ENCODE measurements at places on chromosomes 7 and 10.

GRCh38 chr7:158271646-158272045 is 316.0 kb downstream of the PTPRN2 start:
- peak; percentile 10 for DNase-seq

- DNase-seq: no peak
These were observed 42.6 kb downstream of the SHH start for GRCh38 chr7:155769701-155770100.

- DNase-seq: no peak
These were observed 69.8 kb downstream of the HDAC9 start for GRCh38 chr7:18565337-18565736.

DNA sequence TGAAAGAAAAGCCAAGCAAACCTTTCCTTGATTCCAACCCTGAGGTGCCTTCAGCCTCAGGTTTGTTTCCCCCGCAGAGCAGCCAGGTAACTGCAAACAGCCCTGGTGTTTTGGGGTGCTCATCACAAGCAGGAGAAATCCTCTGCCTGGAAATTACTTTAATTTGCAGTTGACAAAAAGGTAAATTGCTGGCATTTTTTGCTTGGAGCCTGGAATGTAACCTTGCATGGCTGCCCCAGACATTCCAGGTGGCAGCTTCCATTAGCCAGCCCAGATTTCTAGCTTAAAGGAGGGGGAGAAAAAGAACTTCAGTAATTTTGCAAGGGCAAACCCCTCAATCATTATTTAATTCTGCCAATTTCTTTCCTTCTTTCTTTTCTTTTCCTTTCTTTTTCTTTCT is 194.4 kb downstream of the MYOF start:
- no peak for DNase-seq

DNA sequence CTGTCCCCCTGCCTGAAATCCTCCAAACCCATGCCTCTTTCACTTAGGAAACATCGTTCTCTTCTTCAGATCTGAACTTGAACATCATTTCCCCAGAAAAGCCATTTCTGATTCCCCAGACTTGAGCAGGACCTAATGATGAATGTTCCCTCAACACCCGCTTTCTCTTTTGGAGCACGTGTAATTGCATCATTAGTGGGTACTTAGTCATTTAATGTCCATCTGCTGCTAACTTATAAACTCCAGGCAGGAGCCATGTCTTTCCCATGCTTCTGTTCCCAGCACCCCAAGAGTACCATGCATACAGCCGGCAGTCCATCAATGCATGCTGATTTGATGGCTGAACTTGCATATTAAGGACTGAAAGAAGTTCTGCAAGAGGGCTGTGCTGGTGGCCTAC is 36.5 kb upstream of the ECHDC3 start:
- no peak for DNase-seq

- DNase-seq: no peak
These were observed 1.1 kb downstream of the HOXA2 start for GRCh38 chr7:27101171-27101956.

DNA sequence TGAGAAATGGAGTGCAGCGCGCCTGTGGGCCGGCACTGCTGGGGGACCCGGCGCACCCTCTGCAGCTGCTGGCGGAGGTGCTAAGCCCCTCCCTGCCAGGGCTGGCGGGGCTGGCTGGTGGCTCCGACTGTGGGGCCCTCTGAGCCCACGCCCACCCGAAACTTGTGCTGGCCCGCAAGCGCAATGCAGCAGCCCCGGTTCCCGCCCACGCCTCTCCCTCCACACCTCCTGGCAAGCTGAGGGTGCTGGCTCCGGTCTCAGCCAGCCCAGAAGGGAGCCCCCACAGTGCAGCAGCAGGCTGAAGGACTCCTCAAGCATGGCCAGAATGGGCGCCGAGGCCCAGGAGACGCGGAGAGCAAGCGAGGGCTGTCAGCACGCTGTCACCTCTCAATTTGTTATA is 1063.0 kb upstream of the AUTS2 start:
- no peak for DNase-seq

GRCh38 chr10:13822490-13822889 is 235.7 kb downstream of the PRPF18 start:
- DNase-seq: peak; percentile 74

GRCh38 chr7:158586499-158587161 is 993 bp downstream of the PTPRN2 start:
- no peak for DNase-seq

- no peak for DNase-seq
These were observed 68.2 kb downstream of the DNAJB6 start for GRCh38 chr7:157404845-157405481.

- no peak for DNase-seq
These were observed 23.7 kb upstream of the WNT16 start for GRCh38 chr7:121305109-121305508.

DNA sequence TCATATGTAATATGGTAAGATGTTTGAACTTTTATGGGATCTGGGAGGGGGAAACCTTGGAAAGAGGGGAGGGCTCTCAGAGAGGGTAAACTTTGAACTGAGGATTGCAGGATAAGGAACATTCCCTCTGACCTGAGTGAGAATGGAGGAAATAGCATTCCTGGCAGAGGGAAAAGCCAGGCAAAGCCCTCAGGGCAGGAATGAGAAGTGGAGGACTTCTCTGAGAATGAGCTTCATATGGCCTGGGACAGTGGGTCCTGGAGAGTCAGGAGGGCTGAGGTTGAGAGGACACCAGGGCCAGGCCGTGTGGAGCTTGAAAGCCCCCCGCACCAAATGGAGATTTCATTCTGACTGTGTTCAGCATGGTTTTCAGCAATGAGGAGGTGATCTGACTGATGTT is 34.2 kb downstream of the NPVF start:
- DNase-seq: no peak

DNA sequence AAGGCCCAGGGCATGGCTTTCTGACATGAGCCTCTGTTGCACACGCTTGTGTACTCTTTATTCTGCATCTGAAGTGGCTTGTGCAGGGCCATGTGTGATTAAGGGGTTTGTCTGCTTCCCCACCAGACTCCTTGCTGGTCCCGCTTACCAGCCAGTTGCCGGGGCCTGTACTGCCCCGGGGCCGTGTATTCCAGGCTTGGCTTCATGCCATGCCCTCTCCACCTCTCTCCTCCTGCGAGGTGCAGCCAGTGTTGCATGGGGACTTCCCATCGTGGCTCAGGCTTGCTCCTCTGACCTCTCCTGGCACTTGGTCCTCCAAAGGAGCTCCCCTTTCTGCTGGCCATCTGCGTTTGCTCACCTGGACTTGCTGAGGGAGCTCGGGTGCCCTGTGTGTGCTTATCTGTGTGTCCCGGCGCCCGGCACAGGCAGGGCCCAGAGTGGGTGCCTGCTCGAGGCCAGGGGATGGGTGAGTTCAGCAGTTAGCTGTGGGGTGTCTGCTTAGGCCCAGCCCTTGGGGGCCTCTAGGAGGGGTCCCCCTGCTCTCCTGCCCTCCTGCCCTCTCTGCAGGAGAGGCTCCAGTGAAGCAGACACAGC is 11.0 kb upstream of the C10orf143 start:
- DNase-seq: no peak

DNA sequence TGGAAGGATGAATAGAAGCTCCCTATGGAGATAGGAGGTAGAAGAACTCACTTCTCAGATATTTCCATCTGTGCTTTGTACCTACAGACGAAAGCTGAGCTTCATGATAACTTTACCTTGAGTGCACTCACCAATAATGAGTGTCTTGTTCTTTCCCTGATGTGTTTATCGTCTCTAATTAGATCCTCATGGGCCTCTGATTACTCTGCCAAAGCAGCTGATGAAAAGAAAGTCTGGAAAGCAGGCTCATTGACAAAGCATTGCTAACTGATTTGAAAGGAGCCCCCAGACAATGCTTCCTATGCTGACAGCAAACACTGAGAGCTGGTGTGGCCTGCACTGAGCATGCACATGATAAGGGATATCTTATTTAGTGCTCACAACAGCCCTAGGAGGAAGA is 183.9 kb upstream of the GHITM start:
- no peak for DNase-seq
